CD8-positive, alpha-beta memory T cell (primary cell): ENCODE measurements at places on chromosomes 6 and 20. TPM values are rescaled to one million over a fixed set of nuclear protein-coding genes. Genes with fewer than 3 reads are reported as not detected.

GRCh38 chr6:84074988-84075781 is 41.6 kb downstream of the MRAP2 start:
- no peaks in the 10 kb centered on the region for H3K27me3 ChIP-seq
- H3K36me3 ChIP-seq = no peaks in the 10 kb centered on the region
- no peak overlapping the region for H3K27ac ChIP-seq
- no peaks in the 10 kb centered on the region for H3K4me1 ChIP-seq
- no peak overlapping the region for H3K4me3 ChIP-seq

- H3K4me1 ChIP-seq = no peaks in the 10 kb centered on the region
- no peak overlapping the region for H3K4me3 ChIP-seq
These were observed 29.3 kb downstream of the DNAJC5 start for GRCh38 chr20:63924241-63924640.

The ESR1 gene
- not detected for total RNA-seq

DNA sequence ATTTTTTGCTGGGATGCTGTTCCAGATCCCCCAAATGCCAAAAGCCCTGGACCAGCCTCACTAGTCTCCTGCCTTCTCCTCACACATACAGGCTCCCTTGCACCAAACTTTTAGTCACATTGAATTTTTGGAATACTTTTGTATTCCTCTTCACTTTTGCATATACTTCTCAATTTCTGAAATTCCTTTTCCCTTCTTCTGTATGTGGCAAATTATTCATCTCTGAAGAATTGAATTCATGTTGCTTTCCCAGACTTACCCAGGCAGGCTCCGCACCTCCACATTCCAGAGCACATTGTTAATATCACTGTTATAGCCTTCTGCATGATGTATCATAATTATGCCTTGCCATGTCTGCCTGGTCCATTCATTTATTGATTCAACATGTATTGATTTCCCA is 255.3 kb upstream of the POU3F2 start:
- H3K27me3 ChIP-seq = no peaks in the 10 kb centered on the region
- no peaks in the 10 kb centered on the region for H3K4me1 ChIP-seq
- no peak overlapping the region for H3K27ac ChIP-seq
- no peak for DNase-seq

The CDSN gene
- total RNA-seq = not detected

- H3K4me3 ChIP-seq = peak overlapping the region; percentile 98
- H3K36me3 ChIP-seq = no peaks in the 10 kb centered on the region
- H3K27me3 ChIP-seq = no peaks in the 10 kb centered on the region
- H3K27ac ChIP-seq = peak overlapping the region; percentile 100
- H3K4me1 ChIP-seq = peaks cover 36% of the 10 kb centered on the region
These were observed 1.0 kb upstream of the SPATA2 start for GRCh38 chr20:49916146-49917002.

The FUT9 gene
- not detected for total RNA-seq

The RFX6 gene
- total RNA-seq = not detected

The BMP6 gene
- not detected for total RNA-seq

The RHAG gene
- total RNA-seq = not detected
